ENCODE measurements at places on chromosomes 6 and 20. TPM values are rescaled to one million over a fixed set of nuclear protein-coding genes. Genes with fewer than 3 reads are reported as not detected.

Gene F13A1
- polyA plus RNA-seq = 9.8 TPM

DNA sequence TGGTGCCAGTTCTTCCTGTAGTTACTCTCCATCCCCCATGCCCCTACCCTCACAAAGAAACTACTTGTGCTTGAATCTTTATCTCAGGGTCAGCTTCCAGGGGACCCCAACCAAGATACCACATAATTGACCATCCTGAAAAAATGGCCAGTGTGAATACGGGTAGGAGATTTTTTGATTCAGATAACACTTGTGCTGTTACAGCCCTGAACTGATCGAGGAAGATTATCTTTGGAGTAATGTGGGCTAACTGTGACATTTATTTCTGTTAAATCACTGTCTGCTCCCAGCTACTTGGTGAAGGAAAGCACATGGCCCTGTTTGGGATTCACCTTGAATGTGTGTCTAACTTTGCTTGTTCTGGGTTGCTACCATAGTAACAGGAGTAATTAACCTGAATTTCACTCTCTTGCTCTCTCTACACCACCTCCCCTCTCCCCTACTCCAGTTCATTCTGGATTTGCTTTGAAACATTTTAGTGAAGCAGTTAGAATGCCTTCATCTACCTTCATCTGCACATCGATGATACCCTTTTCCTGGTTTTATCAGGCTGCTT, 219.6 kb upstream of the CHD6 start:
- no peak for DNase-seq

DNA sequence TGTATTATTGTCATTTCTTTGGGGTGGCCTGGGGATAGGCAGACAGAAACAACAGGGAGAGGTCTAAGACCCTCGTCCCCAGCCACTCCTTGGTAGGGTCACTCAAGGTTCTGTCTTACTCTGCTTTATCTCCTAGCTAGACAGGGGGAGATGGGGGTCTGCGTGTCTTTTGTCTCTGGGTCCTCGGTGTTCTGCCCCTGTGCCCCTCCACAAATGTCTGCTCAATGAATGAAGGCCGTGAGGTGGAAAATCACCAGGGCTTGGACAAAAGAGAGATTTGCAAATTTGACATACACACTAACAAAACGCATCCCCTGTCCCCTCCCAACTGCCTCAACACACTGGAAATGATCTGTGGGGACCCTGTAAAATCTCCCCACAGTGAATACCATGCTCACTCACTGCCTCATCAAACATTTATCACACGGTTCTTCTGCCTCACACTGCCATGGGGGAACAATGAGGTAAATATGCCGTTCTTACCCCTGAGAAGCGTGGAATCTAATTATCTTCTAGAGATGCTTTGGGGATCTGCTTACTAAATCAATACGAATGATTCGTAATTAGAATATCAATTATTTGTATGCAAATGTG, 13.2 kb upstream of the VAPB start:
- no peak for DNase-seq

DNA sequence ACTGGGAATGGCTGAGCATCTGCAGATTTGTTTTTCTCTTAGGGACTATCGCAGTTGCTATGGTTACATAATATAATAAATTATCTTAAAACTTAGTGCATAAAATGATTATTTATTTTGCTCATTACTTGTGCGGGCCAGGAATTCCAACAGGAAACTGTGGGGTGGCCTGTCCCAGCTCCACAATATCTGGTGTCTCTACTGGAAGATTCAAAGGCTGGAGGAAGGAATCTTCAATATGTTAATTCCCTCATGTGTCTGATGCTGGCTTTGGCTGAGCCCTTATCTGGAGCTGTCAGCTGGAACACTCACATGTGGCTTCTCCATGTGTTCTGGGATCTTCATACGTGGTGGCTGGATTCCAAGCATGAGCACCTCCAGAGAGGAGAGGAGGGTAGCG, 23.9 kb upstream of the B3GAT2 start:
- no peak for DNase-seq

- DNase-seq = no peak
Measured at GRCh38 chr6:2611092-2611491, 139.6 kb downstream of the MYLK4 start.

DNA sequence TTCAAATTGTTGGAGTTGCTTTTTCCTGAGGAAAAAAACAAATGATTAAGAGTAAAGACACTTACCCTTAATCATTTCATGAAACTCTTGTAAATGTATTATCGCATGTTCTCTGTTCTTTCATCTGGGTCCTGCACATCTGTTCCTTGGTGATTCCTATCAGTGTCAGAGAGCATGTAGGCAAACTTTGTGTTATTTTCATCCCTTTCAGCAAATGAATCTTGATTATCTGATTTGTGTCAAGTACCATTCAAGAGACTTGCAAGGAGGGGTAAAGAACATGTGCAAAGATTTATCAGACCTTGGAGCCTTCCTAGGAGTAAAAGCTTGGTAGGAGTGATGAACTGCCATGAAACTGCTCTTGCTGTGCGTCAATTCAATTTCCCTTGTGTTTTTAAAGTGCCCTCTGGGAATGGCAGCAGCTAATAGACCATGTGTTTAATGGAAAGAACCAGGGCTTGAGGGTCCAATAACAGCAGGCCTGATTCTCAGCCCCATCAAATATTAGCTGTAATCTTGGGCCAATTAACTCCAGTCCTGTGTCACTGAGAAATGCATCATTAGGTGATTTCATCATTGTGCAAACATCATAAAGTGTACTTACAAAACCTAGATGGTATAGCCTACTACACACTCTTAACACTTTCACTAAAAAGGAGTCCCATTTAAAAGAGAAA, 118.9 kb upstream of the CEP85L start:
- DNase-seq = no peak

GRCh38 chr6:107571354-107571753, 81.4 kb downstream of the SOBP start:
- DNase-seq = no peak

Measured in spinal cord (tissue), 10 donors.